ENCODE measurements at places on chromosomes 2 and 18.

DNA sequence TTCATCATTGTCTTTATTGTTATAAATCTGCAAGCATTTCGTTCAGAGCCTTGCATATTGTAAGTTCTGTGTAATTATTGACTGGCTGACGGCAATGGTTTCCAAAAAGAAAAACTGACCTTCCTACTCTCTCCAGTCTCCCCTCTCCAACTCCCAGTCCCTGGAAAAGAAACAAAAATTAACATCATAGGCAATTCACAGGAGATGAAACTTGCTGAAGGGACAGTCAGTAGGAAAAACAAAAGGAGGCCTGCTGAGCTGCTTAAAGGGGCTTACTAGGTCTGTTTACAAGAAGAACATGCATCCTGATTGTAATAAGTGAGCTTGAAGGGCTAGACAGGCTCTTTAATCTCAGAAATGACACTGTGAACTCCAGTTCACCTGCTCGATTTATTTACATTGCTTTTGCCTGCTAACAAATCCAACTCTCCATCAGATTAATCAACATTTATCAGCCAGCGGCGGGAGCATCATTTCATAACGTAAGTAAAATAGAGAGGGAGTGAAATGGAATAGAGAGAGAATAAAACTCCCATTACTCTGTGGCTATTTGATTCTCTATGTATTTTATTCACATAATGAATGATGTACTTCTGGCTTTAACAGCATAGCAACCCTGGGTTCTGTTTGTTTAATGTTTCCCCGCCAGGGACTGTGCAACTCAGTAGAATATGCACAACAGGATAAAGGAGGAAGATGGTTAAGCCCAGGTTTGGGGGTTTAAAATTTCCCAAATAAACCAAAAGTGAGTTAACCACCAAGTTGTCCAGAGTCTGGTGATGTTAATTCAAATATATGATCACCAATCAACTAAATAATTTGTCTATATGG, 256.7 kb upstream of the SETBP1 start:
- DNase-seq, result no peak

- no peak for DNase-seq
Measured at GRCh38 chr2:127670957-127671290, 4.4 kb downstream of the LIMS2 start.

DNA sequence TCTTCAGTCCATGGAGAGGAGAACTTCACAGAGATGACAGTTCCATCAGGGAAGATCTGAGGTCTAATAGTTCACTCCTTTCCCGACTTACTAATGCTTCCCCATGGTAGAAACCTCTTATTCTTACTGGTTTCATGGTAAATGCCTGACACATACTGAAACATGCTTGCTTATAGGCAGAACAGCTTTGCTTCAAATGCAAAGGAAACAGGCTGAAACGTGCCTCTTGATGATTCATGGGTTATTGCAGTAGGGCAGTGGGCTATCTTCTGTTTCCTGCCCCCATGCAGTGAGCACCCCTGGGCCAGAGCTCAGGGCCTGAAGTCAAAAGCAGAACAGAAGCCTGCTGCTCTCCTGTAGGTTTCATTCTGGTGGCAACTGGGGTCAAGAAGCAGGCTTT, 223.5 kb downstream of the RDH14 start:
- DNase-seq, result no peak

- no peak for DNase-seq
Measured at GRCh38 chr2:119536707-119537106, 7.5 kb upstream of the CFAP221 start.

GRCh38 chr18:74315464-74316256, at the start of gene C18orf63:
TSS of gene C18orf63 (plus strand) at chr18:74315839. CDS start at chr18:74317866, 2,027 bp downstream.
- no peak for DNase-seq

- DNase-seq, result no peak
Measured at GRCh38 chr2:212995920-212996319, 155.5 kb downstream of the IKZF2 start.

DNA sequence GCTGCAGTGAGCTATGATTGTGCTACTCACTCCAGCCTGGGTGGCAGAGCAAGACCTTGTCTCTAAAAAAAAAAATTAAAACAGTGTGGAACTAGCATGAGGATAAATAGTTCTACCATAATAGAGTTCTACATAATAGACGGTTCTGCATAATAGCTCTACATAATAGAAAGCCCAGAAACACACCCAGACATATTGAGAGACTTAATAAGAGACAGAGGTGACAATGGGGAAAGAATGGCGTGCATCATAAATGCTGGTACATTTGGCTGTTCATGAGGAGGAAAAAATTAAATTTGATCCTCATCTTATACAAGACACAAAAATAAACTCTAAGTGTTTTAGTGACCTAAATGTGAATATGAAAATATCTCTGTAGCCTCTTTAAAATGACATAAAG, 58.5 kb downstream of the PTRHD1 start:
- no peak for DNase-seq

DNA sequence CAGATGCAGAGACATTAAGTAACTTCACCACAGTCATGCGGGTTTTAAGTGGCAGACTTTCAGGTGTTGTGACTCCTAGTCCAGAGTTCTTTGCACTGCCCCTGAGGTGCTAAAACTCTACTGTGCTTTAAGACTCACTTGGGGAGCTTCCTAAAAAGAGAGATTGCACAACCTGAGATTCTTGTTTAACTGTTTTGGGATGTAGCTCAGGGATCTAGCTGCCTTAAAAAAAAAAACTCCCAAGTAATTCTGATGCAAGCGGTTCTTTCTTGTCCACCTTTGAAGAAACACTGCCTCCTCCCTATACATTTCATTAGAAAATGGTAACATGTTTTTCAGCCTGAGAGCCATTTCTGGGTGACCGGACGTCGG, 13.0 kb downstream of the IL37 start:
- no peak for DNase-seq

- DNase-seq, result no peak
Measured at GRCh38 chr2:219918944-219919343, 291.5 kb downstream of the SLC4A3 start.

- no peak for DNase-seq
Measured at GRCh38 chr2:216671081-216671411, 24.3 kb downstream of the IGFBP5 start.

- DNase-seq, result peak; percentile 88
Measured at GRCh38 chr18:44229693-44230108, 451.0 kb upstream of the SETBP1 start.

DNA sequence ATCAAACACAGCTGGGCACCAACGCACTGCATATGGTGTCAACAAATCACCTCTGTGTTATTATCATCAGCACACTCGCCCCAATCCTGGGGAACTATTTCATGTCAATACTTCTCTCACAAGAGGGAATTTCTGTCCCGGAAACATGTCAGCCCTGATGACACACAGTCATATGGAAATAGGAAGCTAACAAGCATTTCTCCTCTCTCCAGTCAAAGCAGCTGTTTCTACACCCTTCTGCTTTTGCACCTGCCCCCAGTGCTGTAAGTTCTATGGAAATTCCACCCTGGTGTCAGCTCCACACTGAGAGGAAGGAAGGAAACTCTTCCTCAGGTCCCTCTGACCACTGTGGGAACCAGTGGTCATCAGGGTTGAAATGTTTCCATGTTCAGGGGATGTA, 447.6 kb upstream of the ID2 start:
- DNase-seq, result no peak

DNA sequence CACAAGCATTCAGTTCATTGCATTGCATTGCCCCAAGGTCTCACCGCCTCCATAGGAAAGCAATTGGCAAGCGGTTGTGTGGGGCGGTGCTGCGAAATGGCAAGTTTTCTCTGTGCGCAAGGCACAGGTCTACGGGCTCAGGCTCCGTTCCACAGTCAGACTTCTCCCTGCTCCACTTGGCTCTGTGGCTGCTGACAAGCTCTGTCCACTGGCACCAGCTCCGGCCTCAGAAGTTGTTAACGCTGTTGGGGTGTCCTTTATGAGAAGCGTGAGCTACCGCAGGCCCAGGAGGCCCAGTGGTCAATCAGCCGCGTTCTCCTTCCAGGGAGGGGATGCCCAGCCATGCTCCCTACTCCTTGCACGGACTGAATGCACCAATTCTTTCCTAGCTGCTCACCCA, 87.0 kb upstream of the GATA6 start:
- DNase-seq, result no peak

DNA sequence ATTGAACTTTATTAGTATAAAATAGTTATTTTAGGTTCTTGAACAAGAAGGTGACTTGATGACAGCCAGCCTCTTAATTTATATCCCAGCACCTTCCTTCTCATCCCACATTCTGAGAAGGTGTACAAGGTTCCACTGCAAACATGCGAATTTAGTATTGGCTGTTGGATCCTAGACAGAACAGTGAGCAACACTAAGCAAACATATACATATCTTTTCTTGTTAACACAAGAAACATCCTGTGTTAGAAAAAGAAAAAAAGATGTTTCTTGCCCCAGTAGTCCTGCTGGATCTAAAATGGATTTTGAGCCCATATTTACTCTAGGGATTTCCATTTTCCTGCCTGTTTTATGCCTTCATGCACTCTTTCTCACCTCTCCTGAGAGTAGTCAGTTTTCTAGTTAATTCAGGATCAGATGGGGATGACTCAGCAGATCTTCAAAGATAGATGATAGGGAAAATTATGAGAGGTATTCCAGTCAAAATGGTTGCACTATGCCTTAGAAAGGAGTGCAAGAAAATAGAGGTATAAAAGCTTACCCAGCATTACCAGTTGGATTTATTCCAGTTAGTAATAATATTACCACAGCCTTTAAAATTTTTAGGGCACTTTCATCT, 336.5 kb downstream of the MEIS1 start:
- no peak for DNase-seq

DNA sequence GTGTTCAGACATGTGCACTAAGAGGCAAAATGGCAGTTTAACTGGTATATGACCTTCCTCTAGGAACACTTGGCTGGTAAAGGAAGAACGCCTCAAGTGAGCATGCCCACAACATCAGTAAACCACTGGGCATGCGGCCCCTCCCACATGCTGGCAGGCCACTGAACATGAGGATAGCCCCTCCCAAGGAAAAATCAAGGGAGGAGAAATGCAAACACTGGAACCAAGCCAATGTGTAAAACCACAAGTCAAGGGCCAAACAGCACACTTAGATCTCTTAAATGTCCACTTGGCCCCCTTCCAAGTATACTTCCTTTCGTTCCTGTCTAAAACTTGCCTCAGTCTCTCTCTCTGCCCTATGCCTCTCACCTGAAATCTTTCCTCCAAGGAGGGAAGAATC, 980.8 kb downstream of the TSN start:
- DNase-seq, result no peak

GRCh38 chr2:54881759-54882158, 158.3 kb downstream of the EML6 start:
- no peak for DNase-seq

- DNase-seq, result no peak
Measured at GRCh38 chr2:44869761-44870160, 71.7 kb upstream of the SIX3 start.

GRCh38 chr2:190787743-190788235, 92.8 kb upstream of the GLS start:
- DNase-seq, result no peak

DNA sequence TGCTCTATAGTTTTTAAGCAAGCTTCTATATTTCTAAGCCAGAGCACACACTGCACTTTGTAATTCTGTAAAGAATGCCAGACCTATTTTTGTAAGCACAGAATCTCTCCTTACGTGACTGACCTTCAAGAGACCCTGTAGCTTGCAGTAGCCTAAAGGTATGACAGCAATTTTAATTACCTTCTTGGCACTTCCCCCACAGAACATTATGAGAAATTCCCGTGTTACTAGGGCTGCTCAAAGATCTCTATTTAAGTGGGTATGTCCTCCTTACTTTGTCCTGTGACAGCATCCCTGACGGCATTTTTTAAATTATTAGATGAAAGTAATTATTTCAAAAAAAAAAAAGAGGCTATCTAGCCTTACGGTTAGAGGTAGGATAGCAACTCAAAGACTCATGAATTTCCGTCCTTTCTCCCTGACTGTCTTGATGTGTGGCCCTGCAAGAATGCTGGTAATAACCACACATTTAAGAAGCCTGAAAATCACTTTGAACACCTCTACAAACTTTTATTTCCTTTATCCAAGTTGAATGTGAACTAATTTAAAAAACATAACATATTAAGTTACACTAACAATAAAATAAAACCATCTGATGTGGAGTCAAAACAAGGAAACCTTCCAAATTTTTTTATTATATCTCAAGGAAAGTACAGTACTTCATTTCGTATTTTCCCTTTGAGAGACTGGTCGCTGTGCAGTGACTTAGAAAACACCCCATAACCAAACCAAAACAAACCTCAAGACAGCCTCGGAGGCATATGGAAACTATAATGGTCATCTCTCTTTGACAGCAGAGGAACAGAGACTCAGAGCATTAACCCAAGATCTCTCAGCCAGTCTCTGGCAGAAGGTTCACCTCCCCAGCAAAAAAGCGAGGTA, 54.9 kb downstream of the THUMPD2 start:
- DNase-seq, result no peak

- no peak for DNase-seq
Measured at GRCh38 chr2:134143568-134143967, 110.3 kb upstream of the MGAT5 start.

DNA sequence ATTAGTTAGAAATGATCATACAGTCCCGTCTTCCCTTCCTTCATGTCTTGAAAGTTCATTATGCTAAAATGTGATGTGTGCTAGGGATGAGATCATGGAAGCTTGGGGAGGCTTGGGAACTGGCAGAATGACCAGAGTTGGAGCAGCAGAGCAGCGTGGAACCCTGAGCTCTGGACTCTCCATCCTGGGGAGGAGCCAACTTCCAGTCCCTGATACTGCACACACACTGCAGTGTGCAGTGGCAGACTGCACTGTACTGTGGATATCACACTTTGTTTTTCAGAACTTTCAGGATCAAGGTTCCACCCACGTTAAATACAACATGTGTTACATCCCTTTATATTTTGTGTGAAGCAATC, 27.3 kb upstream of the GREB1 start:
- peak; percentile 41 for DNase-seq

GRCh38 chr2:236988690-236989624, 96.7 kb upstream of the COPS8 start:
- peak; percentile 77 for DNase-seq

GRCh38 chr2:99507937-99508818, 18.4 kb upstream of the REV1 start:
- no peak for DNase-seq

- DNase-seq, result no peak
Measured at GRCh38 chr18:45024357-45025088, 343.8 kb downstream of the SETBP1 start.

GRCh38 chr2:12502759-12503158, 214.0 kb upstream of the TRIB2 start:
- DNase-seq, result no peak

- peak; percentile 71 for DNase-seq
Measured at GRCh38 chr2:43127208-43127940, 99.0 kb downstream of the ZFP36L2 start.

- no peak for DNase-seq
Measured at GRCh38 chr18:74288730-74289129, 3.0 kb downstream of the CYB5A start.

DNA sequence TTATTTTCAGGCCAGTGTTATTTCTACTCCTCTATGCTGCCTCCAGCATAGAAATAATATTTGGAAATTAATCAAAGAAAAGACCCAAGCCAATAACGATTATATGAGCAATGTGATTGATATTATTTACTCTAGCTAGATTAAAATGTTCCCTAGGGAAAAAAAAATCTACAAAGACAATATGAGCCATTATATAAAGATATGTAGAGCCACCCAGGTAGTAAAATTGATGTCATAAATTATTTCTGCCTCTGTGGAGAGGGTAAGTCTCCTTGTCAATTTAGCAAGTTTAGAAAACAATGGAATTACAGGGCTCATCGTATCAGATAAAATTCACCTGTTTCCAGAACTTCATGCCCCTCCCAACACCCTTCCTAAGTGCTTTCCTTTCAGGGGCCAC, 202.9 kb downstream of the RDH14 start:
- no peak for DNase-seq
